ENCODE measurements at places on chromosomes 12 and 14.

GRCh38 chr12:29754235-29755189 is 29.2 kb downstream of the TMTC1 start:
- DNase-seq: no peak

- no peak for DNase-seq
These were observed 109.3 kb downstream of the PTPRQ start for GRCh38 chr12:80553316-80553715.

DNA sequence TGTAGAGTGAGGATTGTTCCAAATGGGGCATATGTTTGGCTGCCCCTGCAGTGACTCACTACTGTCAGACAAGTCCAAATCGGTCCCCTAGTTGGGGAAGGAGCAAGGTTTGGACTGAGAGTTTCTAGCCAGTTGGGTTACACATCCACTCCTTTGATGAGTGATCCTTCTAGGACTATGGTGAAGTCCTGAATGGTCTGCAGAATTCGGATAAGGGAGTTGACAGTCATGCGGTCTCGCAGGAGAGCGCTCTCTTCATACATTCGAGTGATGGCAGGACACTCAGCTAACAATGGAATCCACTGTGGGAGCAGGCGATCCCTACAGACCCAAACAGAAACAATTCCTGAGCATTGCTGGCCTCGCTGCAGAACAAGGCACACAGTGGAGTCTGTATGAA is 61.5 kb upstream of the SINHCAF start:
- DNase-seq: no peak

GRCh38 chr12:53502331-53502730 is 1.2 kb downstream of the TARBP2 start:
- no peak for DNase-seq

DNA sequence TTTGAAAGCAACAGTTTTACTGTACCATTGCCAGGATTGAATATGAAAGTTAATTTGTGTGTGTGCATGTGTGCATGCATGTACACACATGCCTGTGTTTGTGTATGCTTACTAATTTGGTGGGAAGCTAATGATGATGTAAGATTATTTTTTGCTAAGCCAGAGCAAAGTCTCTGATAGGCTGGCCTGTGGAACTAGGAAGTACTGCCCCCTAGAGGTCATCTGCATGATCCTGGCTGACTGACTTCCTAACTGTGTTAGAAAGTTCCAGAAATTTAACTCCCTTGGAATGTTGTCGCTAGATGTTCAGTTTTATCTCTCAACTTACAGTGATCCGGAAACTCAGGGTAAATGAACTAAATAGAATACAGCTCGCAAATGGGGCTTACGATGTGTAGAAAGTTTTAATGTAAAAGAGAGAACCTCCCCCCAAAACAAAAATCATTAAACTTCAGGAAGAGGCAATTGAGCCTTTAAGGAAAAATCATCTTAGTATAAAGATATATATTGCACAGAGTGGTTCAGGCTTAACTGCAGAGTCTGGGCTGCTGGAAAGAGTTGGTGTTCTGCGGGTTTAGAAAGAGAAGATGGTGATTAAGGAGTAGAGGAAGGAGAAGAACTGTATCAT is 34.3 kb upstream of the SLC38A1 start:
- no peak for DNase-seq

DNA sequence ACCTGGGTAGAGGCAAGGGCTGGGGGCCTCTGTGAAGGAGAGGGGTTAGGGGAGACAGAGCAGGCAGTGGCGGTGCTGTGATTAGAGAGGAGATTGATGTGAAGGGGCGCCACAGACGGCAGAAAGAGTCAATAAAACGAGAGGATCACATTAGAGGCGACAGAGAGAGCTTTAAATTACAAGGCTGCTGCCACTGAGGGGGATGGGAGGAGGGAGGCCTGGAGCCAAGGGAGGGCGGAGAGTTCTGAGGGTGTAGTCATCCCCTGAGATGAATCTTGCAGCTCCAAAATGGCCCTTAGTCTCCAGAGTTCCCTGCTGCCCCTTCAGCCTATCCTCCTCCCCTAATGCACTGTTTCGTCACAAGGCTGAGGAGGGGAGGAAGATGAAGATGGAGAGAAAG is 12.8 kb downstream of the ZFHX2 start:
- DNase-seq: no peak

DNA sequence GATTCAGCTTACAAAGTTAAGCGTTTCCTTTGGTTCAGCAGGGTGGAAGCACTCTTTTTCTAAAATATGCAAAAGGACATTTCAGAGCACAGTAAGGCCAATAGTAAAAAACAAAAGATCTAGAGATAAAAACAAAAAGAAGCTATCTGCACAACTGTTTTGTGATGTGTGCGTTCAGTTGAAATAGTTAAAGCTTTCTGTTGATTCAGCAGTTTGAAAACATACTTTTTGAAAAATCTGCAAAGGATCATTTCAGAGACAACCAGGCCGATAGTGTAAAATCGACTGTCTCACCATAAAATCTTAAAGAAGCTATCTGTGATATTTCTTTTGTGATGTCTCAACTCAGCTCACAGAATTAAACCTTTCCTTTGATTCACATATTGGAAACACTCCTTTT is 300.0 kb upstream of the ALG10B start:
- DNase-seq: no peak

GRCh38 chr12:53499266-53500141 is at the start of gene MAP3K12:
MAP3K12 (minus strand) TSS chr12:53499458; CDS start chr12:53487391, 12,067 bp downstream.
- peak; percentile 58 for DNase-seq

GRCh38 chr12:113439606-113440030 is 17.4 kb downstream of the SDSL start:
- peak; percentile 73 for DNase-seq

GRCh38 chr14:93953263-93953662 is 23.1 kb downstream of the ASB2 start:
- no peak for DNase-seq

DNA sequence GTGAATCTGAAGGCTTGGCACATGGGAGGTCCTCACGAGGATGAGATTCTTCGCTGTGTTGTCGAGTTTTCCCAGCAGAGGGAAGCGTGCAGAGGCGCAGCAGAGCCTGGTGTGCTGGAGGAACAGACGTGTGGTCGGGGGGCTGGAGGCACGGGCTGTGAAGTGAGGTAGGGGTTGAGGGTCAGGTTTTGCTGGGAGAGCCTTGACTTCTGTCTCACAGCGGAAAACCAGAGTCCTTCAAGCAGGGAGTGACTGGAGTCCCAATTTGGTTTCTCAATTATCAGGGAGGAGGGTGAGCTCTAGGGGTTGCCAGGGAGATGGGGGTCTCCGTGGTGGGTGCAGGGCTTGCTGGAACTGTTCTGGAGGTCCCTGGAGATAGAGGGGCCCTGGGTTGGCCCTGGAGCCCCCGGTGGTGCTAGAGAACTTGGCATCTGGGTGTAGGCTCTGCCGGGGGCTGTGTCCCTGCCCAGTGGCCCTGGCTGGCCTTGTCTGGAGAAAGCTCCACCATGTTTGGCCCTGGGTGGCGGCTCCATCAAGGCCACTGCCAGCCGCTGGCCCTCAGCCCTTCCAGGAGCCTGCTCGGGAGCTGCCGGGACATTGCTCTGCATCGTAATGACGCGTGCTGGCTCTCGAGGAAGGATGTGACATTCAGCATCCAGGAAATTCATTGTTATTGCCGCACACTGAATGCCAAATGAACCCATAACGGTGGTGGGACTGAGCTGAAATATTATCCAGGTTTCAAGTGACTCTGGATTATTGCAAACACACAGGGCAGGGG is 215.7 kb downstream of the KIF26A start:
- DNase-seq: no peak

GRCh38 chr14:22448035-22448904 is 140.8 kb downstream of the DAD1 start:
- DNase-seq: no peak

DNA sequence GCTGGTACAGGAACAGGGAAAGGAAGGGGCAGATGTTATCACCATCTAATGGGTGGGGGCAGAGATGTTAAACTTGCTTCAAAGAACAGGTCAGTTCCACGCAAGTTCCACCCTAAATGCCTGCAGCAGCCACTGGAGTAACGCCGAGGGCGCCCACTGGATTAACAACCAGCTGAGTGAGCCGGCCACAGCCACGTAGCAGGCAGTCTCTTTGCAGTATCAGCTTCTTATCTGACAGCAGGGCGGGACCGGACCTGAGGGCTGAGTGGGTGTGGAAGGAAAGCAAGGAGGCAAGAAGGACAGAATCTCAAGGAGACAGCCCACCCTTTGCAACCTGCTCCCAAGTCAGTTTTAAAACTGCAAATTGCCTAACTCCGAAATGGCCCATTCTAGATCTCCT is 38.4 kb upstream of the FOXN3 start:
- DNase-seq: no peak

GRCh38 chr14:94774344-94775090 is 4.6 kb upstream of the GSC start:
- DNase-seq: no peak

DNA sequence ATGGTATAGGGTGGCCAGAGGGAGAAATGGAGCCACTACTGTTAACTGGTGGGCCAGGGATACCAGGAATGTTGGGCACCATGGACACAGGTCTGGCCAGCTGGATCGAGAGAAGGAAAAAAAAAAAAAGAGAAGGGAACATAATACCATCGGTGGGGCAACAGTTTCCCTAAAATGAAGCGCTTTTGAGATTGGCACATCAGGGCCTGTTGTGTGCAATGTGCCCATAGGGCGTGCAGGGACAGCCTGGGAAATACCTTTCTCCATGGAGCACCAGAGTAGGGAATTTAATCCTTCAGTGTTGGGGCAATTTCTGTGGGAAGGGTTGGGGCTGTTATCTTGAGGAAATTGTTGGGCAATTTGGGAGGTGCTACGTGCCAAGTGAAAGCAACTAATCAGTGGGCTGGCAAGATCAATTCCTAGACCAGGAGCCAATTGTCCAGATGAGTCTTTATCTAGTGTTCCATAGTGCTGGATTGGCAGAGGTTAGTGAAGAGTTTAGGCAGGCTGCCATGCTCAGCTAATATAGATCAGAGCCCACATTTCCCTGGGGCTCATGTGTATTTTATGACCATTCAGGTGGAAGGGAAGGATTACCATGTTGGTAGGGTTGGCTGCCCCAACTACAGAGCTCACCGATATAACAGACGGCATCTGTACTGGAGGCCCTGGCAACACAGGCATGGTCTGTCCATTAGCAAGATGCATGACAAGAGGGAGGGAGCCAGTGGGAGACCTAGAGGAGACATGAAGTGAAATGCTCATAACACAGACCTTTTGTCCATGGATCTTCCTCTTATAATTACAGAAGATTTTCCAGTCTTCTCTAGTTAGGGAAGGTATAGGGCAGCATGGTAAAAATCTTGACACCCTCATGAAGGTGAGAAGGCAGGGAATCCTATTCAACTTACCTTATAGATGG is 25.5 kb upstream of the NPFF start:
- DNase-seq: no peak

- DNase-seq: no peak
These were observed 189.5 kb downstream of the PHLDA1 start for GRCh38 chr12:75842090-75842489.

DNA sequence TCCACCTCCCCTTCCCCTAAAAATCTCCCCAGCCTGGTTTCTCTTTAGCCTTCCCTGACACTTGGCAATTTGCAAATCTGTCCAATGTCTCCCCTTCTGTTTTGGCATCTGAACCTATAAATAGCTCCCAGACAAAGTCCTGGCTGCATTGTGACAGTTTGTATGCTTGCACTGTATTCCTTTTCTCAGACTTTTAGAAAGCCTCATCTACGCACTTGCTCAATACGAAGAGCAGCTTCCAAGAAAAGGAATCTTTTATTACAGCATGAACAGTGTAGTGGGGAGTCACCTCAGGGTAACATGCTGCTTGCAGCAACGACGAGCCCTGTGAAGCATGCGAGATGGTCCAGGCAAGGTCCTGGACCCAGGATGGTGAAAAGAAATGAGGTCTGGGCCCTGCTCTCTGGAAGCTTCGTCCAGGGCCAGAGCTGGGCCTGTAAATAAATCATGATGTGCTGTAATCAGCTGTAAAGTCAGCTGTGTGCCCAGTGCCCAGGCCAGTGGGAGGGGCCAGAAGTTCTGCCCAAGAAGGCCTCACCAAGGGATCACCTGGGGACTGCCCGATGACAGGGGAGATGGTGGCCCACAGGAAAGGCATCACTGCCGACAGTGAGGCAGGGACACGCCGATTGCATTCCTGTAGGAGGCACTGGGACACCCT is 88.3 kb downstream of the RIN3 start:
- DNase-seq: no peak

DNA sequence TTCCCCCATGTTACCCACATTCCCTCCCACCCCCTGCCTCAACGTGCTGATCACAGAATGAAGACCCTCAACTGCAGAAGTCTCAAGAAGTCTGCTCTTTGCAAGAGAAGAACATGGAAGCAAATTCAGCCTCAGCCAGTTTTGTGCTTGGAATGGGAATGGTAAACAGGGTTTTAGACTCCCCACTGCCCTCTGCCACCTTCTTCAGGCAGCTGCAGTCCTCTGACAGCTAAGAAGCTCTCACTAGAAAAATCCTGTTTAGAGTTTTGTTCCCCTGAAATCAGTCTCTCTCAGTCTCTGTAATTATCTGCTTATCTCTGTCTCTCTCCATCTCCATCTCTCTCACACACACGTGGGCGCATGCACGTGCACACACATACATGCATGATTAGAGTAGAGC is 85.4 kb downstream of the CRACR2A start:
- DNase-seq: no peak

DNA sequence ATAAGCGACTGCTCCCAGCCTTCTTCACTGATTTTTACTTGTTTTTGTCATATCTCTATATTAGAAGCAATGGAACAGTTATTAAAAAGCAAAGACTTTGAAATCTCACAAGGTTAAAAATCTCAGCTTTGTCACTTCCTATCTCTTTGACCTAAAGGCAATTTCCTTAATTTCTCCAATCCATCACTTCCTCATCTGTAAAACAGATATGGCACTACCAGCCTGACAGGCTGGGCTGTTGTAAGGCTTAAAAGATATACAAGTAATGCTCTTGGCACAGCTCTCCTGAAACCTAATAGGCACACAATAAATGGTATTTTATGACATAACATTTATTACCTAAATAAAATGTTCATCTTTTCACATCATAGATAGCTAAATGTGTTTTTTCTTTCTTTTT is 25.6 kb downstream of the ATXN2 start:
- no peak for DNase-seq

GRCh38 chr14:96178461-96179321 is 25.9 kb upstream of the BDKRB2 start:
- DNase-seq: no peak

DNA sequence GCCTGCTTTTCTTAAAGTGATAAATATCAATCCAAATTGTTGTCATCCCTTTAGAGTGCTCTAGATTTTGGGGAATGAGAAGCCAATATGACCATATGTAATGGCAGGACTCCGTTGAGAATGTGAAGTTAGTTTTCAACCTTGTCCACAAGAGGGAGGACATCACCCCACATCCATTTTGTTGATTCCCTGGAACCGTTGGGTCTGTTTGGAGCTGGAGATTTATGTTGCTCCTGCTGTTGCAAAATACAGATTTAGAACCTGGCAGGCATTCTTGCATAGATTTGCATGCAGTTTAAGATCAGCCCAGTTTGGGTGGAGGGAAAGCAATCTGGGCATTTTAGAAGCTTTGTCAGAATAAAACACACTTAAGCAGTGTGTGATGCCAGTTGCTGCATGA is 620.1 kb downstream of the NRXN3 start:
- no peak for DNase-seq

GRCh38 chr14:70882776-70883492 is 24.3 kb upstream of the PCNX1 start:
- DNase-seq: no peak

GRCh38 chr12:94242901-94243300 is 94.5 kb downstream of the PLXNC1 start:
- DNase-seq: no peak

Data from HuH-7 (cell line).